ENCODE measurements at places on chromosomes 16 and 17.
A peak's percentile ranks its signal among the peaks of the same experiment; 100 is the strongest.

DNA sequence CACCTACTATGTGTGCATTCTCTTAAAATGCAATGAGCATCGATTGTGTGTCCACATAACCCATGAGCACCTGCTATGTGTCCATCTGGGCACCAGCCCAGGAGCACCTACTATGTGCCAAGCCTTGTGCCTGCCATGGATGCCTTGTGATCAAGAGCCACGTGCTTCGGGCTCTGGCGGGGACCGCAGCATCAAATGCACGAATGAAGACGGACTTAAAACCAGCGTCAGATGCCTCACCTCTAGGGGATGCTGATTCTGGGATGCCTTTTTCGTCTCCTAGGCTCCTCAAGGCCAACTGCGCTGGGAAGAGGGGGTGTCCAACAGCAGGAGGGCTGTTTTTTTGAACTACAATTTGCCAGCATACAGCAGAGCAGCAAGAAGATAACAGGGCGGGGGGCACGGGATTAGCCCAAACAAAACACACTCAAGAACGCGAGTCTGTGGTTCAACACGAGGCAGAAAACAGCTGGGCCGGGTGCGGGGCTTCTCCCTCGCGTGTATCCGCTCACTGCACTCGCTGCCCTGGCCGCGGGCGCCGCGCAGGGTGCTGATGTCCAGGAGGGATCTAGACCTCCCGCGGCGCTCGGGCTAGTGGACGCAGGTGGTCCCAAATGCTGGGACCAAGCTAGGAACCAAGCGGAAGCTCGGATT, 1.2 kb upstream of the GLIS2 start:
- DNase-seq: peak; percentile 53

- DNase-seq: no peak
Observed at GRCh38 chr17:66430846-66431795, 128.7 kb downstream of the PRKCA start.

- DNase-seq: no peak
Observed at GRCh38 chr17:49191409-49191916, 18.9 kb downstream of the GNGT2 start.

GRCh38 chr17:5986644-5987043, 83.5 kb upstream of the WSCD1 start:
- no peak for DNase-seq

- DNase-seq: no peak
Observed at GRCh38 chr16:2091547-2092255, 43.9 kb downstream of the TSC2 start.

GRCh38 chr17:78672005-78672404, 94.8 kb upstream of the DNAH17 start:
- no peak for DNase-seq

DNA sequence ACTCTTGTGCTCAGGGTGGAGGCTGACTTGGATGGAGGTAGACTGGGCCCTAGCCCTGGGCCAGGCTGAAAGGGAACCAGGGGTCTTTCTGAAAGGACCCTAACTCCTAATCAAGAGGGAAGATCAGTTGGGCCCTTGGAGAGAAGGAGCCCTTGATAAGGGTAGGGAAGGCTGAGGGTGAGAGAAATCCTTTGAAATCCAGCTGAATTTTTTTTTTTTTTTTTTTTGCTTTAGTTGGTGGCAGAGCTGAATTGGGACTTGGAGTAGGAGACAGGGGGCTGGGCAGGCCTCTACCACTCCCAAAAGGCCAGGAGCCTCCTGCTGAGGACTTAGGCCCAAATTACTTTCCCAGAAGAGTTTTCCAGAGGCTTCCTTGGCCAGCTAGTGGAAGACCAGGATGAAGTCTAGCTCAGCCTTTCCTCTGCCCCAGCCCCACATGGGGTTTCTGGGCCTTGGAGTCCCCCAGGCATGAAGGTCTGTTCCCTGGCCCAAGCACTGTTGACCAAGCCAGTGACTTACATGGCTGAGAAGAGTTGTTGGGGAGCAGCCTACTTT, 643 bp upstream of the HOXB3 start:
- DNase-seq: no peak
